Dorsolateral prefrontal cortex (tissue), 122 donors: ENCODE measurements at places on chromosomes 4 and X. TPM values are rescaled to one million over a fixed set of nuclear protein-coding genes. Genes with fewer than 3 reads are reported as not detected.

DNA sequence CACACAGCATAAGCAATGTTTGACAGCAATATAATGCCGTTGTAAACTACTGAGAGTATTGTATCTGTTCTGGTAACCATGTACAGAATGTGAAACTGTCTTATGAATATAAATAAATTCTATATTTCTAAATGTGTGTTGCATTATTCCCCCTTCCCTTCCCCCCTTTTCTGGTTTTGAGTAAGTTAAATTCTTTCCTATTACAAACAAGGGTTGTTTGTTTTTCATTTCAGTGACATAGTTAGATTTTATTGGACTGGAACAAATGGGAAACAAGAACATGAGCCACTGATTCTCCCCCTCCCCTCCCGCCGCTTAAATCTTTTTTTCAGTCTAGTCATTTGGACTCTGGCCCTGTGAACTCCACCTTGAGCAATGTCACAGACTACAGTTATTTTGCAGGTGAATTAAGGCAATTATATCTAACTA is 69.8 kb downstream of the GPAT3 start:
- DNase-seq: no peak

DNA sequence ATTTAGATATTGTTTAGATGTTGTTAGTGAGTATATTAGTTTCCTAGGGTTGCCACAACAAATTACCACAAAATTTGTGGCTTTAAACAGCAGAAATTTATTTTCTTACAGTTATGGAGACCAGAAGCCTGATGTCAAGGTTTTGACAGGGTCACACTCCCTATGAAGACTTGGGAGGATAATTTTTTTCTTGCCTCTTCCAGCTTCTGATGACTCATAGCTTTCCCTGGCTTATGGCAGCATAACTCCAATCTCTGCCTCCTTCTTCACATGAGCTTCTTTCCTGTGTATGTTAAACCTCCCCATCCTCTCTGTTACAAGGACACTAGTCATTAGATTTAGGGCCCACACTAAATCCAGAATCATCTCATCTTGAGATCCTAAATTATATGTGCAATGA is 20.9 kb upstream of the RAB40A start:
- DNase-seq: no peak

DNA sequence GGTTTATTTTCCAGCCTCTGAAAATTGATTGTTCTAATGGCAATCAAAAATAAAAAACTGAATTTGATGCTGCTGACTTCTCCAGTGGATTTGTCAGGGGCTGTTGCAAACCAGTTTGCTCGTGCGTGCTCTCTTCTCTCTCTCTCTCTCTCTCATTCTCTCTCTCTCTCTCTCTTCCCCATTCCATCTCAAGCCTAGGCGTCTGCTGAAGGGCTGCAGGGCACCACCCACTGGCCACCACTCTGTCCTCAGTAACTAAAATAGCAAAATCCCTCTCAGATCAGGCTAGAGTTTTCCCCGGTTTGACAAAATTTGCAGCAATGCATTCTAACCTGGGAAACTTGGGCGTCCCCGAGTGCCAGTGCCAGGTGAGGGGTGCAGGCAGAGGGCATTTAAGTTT is 19.4 kb downstream of the NKX6-1 start:
- DNase-seq: no peak

DNA sequence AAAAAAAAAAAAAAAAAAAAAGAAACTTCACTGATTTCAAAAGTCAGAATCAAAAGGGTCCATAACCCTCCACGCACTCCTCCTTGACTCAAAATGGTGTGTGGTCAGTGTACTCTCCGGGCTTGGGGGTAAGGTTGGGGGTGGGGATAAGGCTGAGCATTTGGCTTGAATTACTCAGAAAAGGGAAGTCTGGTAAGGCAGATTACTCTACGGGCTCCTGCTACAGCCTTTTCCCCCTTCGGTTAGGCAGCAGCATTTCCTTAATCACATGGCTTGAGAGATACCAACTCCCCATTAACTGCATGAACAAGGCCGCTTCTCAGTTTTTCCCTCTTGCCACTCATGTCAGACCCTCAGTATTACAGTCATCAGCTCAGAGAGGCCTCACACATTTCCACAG is 135.4 kb upstream of the DUSP21 start:
- DNase-seq: no peak

GRCh38 chrX:46693149-46693548 is 65.8 kb downstream of the SLC9A7 start:
- DNase-seq: no peak

HMGN5 gene
- total RNA-seq: 12.6 TPM

PABPC5 gene
- total RNA-seq: 3.9 TPM

DNA sequence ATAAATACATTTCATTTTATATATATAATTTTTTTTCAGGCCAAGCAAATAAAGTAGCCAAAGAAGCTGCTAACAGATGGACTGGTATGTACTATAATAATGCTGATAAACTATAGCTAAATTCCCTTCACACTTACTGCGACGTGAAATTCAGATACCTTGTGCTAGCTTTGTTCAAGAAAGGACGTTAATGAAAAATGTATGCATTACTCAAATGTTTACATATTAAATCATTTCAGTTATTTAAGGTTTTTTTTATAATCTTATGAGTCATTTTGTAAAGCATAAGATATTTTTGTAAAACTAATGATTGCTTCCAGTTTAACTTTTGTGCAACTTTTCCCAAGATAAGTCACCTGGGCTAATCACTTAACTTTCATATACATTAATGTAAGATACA is 57.2 kb upstream of the TMEM131L start:
- no peak for DNase-seq

- no peak for DNase-seq
Observed at GRCh38 chrX:47697181-47697580, 38.2 kb upstream of the UXT start.

H2BW2 gene
- not detected for total RNA-seq
